ENCODE measurements at places on chromosomes 1 and 21.
A peak's percentile ranks its signal among the peaks of the same experiment; 100 is the strongest.

DNA sequence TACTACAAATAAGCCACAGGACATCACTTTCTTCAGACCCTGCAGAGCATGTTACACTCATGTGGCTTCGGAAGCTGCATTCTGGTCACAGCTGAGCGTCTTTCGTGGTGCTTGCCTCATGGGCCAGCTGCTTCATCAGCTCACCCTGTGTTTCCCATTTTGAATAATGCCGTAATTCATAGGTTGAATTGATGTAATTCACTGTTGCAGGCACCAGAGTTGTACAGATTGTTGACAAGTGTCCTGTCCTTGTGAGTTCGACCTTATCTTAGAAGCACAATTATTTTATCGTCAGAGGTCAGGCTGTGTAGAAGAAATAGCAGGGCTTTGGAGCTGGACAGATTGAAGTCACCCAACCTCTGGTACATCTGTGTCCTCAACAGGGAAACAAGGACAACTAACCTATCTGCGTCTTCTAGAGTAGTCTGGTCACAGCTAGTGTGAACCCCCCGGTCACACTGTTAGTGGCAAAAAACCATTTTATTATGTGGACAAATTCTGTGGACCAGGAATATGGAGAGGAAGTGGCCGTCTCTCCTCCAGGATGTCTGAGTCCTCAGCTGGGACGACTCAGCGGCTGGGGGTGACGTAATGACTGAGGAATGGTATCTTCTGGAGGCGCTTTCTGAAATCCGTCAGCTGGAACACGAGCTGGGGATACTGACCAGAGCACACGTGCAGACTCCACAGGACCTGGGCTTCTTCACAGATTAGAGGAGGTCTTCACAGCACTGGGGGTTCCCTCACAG lies 17.8 kb downstream of the PKNOX1 start:
- no peak for DNase-seq

DNA sequence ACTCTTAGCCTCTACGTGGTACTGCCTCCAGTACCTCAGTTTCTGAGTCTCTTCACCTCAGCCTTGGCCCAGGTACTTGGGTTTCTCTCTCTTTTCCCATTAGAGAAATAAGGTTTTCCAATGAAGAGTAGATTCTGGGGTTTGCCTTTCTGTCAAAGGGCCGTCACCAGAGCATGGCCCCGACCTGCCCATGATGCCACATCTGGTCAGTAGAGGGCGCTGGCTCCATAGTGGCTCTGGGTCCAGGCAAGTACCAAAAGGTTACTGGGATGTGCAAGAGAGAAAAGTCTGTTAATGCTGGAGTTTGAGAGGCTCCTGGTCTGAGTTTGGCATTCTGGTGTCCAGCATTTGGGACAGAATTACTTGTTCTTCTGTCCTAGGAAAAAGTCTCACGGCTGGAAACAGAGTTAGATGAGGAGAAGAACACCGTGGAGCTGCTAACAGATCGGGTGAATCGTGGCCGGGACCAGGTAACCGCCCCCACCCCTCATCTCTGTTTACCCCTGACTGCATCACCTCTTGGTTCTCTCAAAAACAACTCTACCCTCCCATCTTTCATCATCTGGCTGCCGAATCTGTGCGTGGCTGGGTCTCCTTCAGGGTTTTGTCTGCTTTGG lies 5.3 kb upstream of the TUFT1 start:
- peak; percentile 8 for DNase-seq

DNA sequence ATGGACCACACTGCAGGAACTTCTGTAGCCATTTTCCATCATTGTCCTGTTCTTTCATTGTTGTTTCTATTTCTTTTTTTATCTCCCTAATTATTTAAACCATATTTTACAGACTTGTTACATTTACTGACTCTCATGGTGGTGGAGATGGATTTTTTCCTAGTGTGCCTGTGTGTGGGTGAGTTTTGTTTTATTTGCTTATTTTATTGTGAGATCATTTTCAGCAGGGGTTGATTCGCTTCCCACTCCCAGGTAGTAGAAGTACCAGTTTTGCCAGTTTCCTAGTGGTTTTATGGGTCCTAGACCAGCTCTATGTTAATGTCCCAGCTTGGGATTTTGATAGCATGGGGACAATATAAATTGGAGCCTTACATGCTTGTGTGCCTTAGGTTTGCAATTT lies 80.0 kb upstream of the BACH1 start:
- DNase-seq, result no peak

DNA sequence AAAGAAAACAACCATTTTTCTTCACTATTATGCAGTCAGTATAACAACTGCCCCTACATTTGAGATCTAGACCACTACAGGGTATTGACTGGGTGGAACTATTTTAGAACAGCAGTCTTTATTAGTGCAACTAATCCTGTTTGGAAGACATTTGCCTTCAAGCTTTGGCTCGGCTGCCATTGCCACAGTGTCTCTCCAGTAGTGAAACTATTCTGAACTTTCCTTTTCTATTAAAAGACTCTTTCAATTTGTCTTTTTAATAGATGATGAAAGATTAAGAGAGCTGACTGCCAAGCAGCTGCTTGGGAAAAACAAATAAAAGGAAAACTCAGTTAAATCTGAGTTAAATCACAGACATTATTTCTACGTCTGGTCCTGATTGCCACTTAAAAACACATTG lies 49.3 kb downstream of the LPGAT1 start:
- no peak for DNase-seq

DNA sequence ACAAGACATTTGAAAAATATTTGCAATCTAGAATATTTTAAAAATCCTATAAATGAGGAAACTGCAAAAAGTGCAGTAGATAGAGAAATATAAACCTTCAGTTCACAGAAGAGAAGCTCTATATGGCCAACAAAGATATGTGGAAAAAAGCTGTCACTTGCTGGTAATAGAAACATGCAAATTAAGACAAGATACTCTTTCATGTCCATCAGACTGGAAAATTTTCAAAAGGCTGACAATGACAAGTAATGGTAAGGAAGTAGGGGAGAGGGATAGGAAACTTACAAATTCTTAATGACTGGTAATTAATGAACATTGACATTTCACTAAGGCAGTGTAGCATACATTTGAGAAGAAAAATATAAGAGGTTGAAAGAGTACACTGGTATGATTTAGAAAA lies 147.9 kb downstream of the MRPL39 start:
- no peak for DNase-seq

GRCh38 chr1:205190845-205191577 lies 20.5 kb downstream of the DSTYK start:
- DNase-seq, result no peak

- no peak for DNase-seq
Measured at GRCh38 chr1:4977701-4978100, 323.3 kb downstream of the AJAP1 start.

GRCh38 chr21:44074315-44074958 lies 32.8 kb upstream of the PWP2 start:
- DNase-seq, result no peak

GRCh38 chr1:237709355-237709754 lies 181.4 kb downstream of the ZP4 start:
- DNase-seq, result no peak

DNA sequence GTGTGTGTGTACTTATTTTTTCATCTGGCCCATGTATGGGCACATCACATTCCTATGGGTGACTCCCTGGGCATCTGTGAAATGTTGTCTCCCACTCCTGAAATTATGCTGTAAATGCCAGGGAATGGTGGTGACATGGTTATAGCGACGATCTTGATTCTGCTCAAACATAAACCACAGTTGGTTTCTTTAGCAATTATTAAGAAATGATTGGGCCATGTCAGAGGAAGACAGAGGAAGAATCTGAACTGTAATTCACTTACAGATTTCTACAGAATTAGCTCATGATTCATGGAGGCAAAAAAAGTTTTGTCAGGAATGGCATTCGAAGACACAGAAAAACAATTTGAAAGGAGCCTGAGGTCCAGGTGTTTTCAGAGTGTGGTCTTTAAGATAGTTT lies 25.8 kb upstream of the KCNE1 start:
- no peak for DNase-seq

GRCh38 chr1:76595024-76595423 lies 272.3 kb upstream of the ST6GALNAC5 start:
- DNase-seq, result no peak

DNA sequence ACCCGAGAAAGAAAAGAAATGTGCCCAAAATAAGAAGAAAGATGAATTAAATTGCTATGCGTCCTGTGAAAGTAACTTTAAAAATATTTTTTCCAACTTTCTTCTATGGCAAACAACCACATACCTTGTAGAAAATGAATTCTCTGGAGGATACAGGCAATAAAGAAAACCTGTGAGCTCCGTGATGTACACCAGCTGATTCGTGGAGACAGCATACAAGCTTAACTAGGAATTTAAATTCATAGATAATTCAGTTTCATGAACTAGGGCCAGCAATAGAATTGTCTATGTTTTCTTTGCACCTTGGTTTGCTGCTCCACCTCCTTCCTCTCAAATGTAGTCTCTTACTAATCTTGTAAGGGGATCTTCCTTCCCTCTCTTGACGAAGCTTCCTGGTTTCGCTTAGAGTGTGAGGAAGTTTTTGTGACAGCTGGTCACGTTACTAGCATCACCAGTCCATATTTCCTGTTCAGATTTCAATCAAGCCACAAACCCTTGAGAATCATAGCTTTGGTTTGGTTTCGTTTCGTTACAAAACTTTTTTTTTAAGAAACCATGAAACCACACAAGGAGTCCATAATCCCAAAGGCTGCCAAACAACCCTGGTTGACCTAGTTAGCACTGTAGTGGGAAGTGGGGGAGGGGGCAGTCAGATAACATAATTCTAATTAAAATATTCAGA lies 35.8 kb downstream of the GREM2 start:
- DNase-seq, result no peak

- no peak for DNase-seq
Measured at GRCh38 chr1:176719447-176719846, 256.5 kb downstream of the PAPPA2 start.

- DNase-seq, result no peak
Measured at GRCh38 chr1:99849413-99849743, 783 bp upstream of the AGL start.

DNA sequence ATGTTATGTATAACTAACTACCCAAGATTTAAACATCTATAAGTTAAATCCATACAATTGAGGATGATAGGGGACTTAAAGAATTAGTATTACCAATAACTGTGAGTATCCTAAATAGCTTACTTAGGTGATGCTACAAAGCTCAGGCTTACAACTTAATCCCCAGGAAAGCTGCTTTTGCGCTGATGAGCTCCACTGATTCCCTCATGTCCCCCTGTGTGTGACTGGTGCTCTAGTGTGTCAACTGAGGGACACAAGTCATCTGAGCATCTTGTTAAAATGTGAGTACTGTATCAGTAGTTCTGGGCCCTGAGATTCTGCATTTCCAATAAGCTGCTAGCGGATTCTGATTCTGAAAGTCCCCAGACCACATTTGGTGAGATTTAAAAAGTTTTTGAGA lies 1458.8 kb downstream of the MRPL39 start:
- DNase-seq, result no peak

- DNase-seq, result no peak
Measured at GRCh38 chr1:54701996-54702395, 13.7 kb upstream of the TTC4 start.

DNA sequence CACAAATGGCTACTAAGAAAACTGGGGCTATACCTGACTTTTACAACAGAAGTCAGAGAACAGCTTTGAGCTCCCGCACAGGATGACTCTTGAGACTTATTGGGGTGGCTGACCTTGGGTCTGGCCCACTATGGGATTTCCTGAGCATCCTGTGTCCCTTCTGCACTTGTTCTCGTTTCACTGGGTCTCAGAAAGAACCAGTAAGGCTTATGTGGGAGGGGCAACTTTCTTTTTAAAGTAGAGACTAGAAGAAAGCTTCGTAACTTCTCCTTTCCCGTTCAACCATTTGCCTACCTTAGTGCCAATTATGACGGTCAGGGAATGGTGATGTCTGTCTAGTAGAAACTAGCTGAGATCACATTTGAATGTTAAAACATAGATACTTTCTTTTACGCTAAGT lies 59.5 kb upstream of the C1orf105 start:
- no peak for DNase-seq

DNA sequence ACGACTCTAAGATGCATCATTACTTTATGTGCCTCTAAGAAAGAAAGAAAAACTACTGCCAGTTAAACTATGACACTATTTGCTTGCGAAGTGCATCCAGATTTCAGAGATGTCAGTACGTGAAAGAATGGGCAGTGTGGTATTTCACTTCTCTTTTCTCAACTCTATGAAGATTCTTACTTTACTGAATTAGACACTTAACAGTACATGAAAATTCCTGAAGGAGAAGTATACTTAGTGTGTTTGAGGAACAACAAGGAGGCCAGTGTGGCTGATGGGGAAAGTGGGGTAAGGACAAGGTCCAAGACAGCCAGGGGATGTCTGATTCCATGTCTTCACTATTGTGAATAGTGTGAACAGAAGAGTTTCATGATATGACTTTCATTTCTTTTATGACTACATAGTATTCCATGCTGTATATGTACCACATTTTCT lies 53.9 kb upstream of the HSD17B7 start:
- DNase-seq, result no peak

DNA sequence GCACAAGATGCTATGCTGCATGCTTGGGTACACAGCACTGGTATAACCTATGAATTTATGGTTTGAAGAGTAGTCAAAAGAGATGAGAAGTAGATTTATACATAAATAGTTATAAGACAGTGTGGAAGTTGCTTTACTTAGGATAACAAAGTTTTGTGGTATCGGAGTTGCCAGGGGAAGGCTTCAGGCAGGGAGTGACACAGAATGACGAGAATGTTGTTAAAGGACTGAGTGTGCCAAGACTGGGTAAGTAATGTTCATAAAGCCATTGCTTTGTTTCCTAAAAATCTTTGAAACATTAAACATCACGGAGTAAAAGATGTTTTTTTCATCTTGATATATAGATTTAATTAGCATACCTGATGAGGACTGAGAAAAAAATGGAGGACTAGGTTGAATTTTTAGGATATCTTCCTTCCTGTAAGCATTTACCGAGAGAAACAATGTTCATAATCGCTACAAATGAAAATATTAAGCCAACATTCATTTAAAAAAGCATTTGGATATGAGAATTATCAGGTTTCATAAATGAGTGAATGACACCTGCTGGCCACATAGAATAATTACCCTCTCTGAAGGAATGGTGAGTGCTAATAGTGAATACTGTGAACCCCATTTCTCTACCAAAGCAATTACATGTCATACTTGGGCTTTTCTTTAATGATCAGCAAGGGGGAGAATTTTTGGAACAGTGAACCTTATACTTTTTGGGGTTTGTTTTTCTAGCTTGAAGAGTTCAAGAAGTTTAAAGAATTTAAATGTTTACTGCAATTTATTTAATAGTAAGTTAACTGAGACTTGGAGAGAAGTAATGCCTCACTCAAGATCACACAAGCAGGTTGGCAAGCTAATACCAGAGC lies 28.4 kb downstream of the EXTL2 start:
- DNase-seq, result no peak

GRCh38 chr1:62093261-62093660 lies 101.4 kb upstream of the L1TD1 start:
- no peak for DNase-seq

GRCh38 chr1:168433238-168433637 lies 110.6 kb downstream of the XCL2 start:
- DNase-seq, result no peak

DNA sequence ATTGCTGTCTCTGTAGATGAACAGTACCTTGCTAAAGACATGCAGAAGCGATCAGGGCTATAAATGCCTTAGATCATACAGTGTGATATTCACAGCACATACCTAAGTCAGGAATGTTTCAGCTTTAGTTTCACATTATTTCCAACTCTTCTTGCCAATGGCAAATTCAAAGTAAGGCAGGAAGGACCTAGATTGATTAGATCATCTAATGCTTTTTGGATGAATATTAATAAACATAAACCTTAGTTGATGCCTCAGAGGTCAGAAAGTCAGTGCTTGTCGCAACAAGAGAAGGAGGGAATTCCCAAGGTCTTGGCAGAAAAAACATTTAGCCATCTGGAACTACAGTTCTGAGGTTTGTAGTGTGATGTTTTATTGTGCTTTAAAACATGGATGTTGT lies 122.3 kb downstream of the TNFSF18 start:
- no peak for DNase-seq

Measured in caudate nucleus (tissue), 63 donors.